ENCODE measurements at places on chromosomes 1 and 21.

- no peak for DNase-seq
- no peak overlapping the region for H3K4me3 ChIP-seq
- H3K27ac ChIP-seq = no peak overlapping the region
- H3K36me3 ChIP-seq = no peaks in the 10 kb centered on the region
- peaks cover 10% of the 10 kb centered on the region for H3K4me1 ChIP-seq
These were observed 43.8 kb upstream of the KCTD3 start for GRCh38 chr1:215523128-215523861.

DNA sequence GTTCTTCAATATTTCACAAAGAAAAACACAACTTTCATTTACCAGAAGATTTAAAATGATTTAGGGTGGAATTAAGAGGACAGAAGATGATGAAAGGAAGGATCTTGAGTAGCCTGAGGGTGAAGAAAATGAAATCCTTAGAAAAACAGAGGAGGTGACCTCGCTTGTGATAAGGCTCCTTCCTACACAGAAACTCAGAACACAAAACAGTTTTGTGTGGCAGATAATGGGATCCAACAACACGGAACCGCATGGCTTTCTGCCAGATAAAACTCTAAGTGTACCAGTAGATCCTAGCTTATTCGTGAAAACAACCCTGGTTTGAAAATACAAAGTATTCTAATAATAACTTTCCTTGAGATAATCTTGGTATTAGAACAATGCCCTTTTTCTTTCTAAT is 74.0 kb upstream of the EXO1 start:
- H3K4me3 ChIP-seq = no peak overlapping the region
- no peak for DNase-seq
- H3K4me1 ChIP-seq = no peaks in the 10 kb centered on the region
- H3K27me3 ChIP-seq = no peaks in the 10 kb centered on the region
- no peak overlapping the region for H3K27ac ChIP-seq

GRCh38 chr1:96715482-96715881 is 6.1 kb upstream of the PTBP2 start:
- H3K4me1 ChIP-seq = no peaks in the 10 kb centered on the region
- no peaks in the 10 kb centered on the region for H3K36me3 ChIP-seq
- H3K27me3 ChIP-seq = no peaks in the 10 kb centered on the region
- H3K27ac ChIP-seq = no peak overlapping the region

DNA sequence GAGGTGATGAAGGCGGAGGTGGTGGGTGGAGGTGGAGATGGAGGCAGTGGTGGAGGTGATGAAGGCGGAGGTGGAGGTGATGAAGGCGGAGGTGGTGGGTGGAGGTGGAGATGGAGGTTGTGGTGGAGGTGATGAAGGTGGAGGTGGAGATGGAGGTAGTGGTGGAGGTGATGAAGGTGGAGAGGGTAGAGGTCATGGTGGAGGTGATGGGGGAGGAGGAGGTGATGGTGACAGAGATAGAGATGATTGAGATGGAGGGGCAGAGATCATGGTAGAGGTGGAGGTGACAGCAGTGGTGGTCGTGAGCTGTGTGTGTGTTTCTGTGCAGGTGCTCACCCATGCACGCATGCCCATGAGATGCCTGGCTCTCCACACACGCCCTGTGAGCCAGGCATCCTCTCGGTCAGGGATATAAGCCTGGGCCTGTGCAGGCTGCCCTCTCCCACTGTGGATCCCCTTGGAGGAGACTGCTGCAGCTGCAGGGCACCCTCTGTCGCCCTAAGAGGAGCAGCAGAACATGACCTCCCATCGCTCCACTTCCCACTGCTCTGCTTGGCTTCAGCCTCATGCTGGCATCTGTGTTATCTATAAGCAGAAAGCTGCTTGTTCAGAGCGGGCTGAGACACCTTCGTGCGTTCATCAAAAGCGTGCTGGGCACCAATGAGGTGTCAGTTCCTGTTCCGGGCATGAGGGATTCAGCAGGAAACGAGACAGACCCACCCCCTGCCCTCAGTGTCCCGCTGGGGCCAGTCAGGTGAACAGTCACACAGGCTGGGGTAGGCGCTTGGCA is 20.5 kb upstream of the NPHP4 start:
- H3K4me3 ChIP-seq = no peak overlapping the region
- DNase-seq = no peak
- H3K4me1 ChIP-seq = no peaks in the 10 kb centered on the region
- H3K27ac ChIP-seq = no peak overlapping the region
- H3K36me3 ChIP-seq = no peaks in the 10 kb centered on the region
- H3K27me3 ChIP-seq = no peaks in the 10 kb centered on the region

DNA sequence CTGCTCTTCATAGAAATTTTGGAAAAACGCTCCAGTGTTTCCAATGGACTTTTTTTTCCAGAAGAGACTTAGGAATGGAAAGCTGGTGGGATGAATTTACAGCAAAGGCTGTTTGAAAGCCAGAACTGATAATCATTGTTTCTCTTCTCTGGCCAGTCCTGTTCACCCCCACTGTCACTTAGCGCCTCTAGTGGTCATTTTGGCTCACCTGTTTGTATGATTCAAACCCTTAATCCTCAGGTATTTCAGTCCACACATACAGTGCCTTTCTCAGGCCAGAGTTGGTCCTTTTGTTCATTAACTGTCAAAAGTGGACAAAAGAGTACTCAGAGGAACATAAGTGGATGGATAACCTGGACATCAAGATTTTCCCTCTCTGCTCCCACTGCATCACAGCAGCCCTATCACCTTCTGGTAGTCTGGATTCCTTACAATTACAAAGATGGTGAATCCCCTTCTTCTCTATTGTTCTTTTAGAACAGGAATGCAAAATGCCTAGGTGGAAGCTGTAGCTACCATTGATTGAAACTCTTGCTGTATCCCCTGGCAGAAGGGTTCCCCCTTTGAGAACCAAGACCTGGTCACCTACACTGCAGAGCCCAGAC is 177.6 kb upstream of the OLFM3 start:
- no peaks in the 10 kb centered on the region for H3K27me3 ChIP-seq
- H3K4me3 ChIP-seq = no peak overlapping the region
- H3K36me3 ChIP-seq = no peaks in the 10 kb centered on the region
- DNase-seq = no peak
- H3K27ac ChIP-seq = no peak overlapping the region
- no peaks in the 10 kb centered on the region for H3K4me1 ChIP-seq

- H3K4me3 ChIP-seq = no peak overlapping the region
- DNase-seq = no peak
- no peaks in the 10 kb centered on the region for H3K36me3 ChIP-seq
- H3K4me1 ChIP-seq = peaks cover 4% of the 10 kb centered on the region
- peaks cover 21% of the 10 kb centered on the region for H3K27me3 ChIP-seq
These were observed 28.6 kb downstream of the LGR6 start for GRCh38 chr1:202221911-202222909.

DNA sequence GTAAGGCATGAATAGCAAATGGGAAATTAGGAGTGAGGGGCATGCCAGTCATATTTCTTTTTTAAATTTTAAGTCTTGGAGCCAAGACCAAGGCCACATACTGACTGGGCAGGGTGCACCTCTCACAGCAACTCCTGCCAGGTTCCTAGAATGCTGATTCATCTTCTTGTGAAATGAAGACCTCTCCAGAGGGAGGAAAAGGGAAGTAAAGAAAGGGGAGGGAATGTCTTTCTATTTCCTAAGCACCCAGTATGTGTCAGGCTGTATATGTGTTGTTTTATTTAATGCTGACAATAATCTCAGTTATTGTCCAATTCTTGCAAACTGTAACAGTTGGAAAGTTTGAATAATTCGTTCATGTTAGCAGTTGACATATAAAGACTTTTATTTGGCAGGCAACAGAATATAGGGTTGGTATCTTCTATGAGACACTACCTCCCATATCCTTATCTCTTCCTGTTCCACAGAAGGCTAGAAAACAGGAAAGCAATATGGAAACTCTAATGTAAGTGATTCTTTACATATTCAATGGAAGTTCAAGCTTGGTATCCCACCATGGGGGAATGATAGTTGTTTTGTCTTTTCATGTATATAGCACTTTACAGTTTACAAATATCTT is 259.1 kb upstream of the USP24 start:
- no peaks in the 10 kb centered on the region for H3K4me1 ChIP-seq
- H3K27me3 ChIP-seq = no peaks in the 10 kb centered on the region
- H3K27ac ChIP-seq = no peak overlapping the region
- H3K4me3 ChIP-seq = no peak overlapping the region
- H3K36me3 ChIP-seq = no peaks in the 10 kb centered on the region

GRCh38 chr21:34914239-34914638 is 134.9 kb downstream of the RUNX1 start:
- DNase-seq = no peak
- H3K4me1 ChIP-seq = no peaks in the 10 kb centered on the region
- no peaks in the 10 kb centered on the region for H3K36me3 ChIP-seq

DNA sequence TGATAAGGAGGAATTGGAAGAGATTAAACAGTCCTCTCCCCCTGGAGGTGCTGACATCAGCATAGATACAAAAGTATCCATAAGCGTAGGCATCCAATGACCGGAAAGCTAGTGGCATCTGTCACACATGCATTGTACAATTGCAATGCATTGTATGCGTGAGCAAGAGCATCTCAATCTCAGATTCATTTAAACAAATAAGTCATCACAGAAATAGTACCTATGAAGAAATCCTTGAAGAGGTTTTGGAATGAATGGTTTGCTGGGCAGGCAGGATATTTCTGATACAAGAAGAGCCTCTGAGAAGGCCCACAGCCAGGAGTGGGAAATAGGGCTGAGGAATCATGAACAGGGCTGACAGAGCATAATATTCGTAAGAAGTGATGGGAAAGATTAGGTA is 88.9 kb upstream of the ABCD3 start:
- no peak overlapping the region for H3K27ac ChIP-seq
- no peaks in the 10 kb centered on the region for H3K36me3 ChIP-seq
- no peak overlapping the region for H3K4me3 ChIP-seq
- H3K27me3 ChIP-seq = no peaks in the 10 kb centered on the region
- DNase-seq = no peak
- peaks cover 8% of the 10 kb centered on the region for H3K4me1 ChIP-seq

DNA sequence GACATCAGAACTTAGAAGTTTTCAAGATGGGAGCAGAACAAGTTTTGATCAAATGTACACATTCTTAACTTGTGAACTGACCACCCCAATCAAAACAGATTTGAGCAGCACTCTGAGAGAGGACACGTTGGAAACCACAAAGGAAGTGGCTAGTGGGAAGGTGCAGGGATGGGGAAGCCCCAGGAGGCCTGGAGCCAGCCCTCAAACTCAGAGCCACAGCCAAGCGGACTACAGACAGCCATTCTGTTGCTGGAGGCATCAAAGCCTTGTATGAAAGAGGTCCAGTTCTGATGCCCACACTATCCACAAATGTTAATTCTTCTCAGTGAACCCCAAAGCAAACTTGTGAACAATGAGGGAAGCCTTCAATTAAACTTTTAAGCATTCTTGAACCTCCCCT is 143.6 kb upstream of the RAB4A start:
- no peak for DNase-seq
- H3K4me1 ChIP-seq = no peaks in the 10 kb centered on the region
- H3K4me3 ChIP-seq = no peak overlapping the region
- H3K36me3 ChIP-seq = no peaks in the 10 kb centered on the region
- no peak overlapping the region for H3K27ac ChIP-seq

DNA sequence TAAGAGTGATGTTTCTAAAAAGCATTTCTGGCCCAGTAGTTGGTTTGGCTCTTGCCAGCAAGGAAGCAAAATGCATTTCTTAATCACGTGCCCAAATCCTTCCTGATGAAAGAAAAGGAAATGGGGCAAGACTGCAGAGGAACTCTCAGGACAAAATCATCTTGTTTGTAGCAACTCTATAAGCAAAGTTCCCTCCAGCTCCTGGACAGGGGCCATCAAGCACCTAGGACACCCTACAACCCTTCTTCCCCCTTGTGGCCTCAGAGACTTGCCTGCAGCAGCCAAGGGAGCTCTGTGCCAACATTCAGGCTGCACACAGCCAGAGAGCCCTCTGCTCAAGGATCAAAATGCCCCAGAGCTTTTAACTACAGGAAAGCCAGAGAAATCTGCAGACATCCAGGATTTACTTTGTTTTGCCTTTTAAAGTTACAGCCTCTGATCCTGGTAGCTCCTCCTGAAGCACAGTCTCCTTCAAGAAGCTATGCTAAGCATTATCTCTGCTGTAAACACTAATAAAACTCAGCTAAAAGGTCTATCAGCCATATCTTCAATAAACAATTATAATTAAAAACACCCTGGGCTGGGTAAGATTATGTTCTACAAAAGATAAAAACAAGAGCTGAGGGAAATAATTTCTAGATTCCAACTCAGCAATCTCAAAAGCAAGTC is 105.0 kb downstream of the KIAA0319L start:
- no peaks in the 10 kb centered on the region for H3K27me3 ChIP-seq
- DNase-seq = no peak
- H3K4me3 ChIP-seq = no peak overlapping the region
- H3K36me3 ChIP-seq = peaks cover 73% of the 10 kb centered on the region

- no peaks in the 10 kb centered on the region for H3K4me1 ChIP-seq
- H3K27me3 ChIP-seq = no peaks in the 10 kb centered on the region
- H3K36me3 ChIP-seq = peaks cover 68% of the 10 kb centered on the region
- no peak overlapping the region for H3K4me3 ChIP-seq
- H3K27ac ChIP-seq = no peak overlapping the region
These were observed 39.1 kb upstream of the TRAPPC10 start for GRCh38 chr21:43972850-43973633.

GRCh38 chr1:169784102-169784501 is 10.6 kb downstream of the METTL18 start:
- H3K36me3 ChIP-seq = no peaks in the 10 kb centered on the region
- H3K4me3 ChIP-seq = no peak overlapping the region
- H3K27me3 ChIP-seq = no peaks in the 10 kb centered on the region
- H3K4me1 ChIP-seq = no peaks in the 10 kb centered on the region
- DNase-seq = no peak
- H3K27ac ChIP-seq = no peak overlapping the region

GRCh38 chr1:150178548-150178947 is 28.8 kb downstream of the PLEKHO1 start:
- DNase-seq = no peak
- no peaks in the 10 kb centered on the region for H3K27me3 ChIP-seq
- H3K36me3 ChIP-seq = no peaks in the 10 kb centered on the region
- H3K27ac ChIP-seq = no peak overlapping the region

- no peak for DNase-seq
- H3K27me3 ChIP-seq = no peaks in the 10 kb centered on the region
- no peak overlapping the region for H3K4me3 ChIP-seq
- H3K36me3 ChIP-seq = peaks cover 43% of the 10 kb centered on the region
These were observed 32.9 kb downstream of the IVNS1ABP start for GRCh38 chr1:185284116-185284515.

DNA sequence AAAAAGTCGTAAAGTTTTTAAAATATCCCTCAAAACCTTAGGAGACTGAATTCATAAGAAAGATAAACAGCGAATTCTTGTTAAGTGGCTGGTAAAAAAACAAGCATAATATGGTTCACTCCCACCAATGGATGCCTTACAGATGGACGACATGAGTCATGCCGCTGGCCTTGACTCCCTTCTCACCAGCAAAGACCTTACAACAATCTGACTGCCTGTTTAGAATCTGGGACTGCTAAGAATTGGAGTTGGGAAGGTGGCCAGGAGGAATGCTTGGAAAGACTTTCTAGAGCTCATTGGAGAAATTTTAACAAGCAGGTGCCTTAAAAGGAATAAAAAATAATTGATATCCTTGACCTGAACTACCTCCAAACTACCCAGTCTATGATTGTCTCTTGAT is 206.9 kb upstream of the FMN2 start:
- no peaks in the 10 kb centered on the region for H3K4me1 ChIP-seq
- no peaks in the 10 kb centered on the region for H3K36me3 ChIP-seq
- H3K4me3 ChIP-seq = no peak overlapping the region

GRCh38 chr1:48223366-48224240 is 1.1 kb downstream of the SLC5A9 start:
- no peaks in the 10 kb centered on the region for H3K4me1 ChIP-seq
- no peak overlapping the region for H3K4me3 ChIP-seq
- H3K27me3 ChIP-seq = no peaks in the 10 kb centered on the region
- no peak for DNase-seq

All from tibial nerve (tissue), 4 donors.